Effector CD4-positive, alpha-beta T cell (primary cell): ENCODE measurements at places on chromosomes 16 and 17.

- DNase-seq = no peak
Observed at GRCh38 chr16:65120461-65120830, 1.4 kb downstream of the CDH11 start.

DNA sequence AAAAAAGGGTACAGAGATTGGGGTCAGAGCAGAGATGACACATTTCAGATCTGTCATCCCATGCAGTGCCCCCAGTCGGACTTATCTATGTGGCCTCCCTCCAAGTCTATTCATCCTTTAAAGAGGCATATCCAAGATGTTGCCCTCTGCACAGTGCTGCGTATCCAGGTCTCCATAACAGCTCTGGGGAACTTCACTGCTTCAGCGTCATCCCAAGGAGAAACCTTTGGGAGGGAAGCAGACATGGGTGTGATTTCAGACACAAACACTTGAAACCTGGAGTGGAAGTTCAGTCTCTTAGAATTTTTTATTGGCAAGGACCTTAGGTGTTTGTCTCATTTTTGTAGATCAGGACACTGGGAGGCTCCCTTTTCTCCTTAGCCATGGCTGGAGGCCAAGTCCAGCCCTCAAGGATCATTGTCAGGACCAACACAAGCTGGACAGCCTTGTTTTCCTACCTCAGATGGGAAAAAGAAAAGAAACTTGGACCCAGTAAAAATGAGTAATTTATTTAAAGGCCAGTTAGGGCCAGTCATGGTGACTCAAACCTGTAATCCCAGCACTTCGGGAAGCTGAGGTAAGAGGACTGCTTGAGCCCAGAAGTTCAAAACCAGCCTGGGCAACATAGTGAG is 23.9 kb upstream of the NLK start:
- DNase-seq = no peak

DNA sequence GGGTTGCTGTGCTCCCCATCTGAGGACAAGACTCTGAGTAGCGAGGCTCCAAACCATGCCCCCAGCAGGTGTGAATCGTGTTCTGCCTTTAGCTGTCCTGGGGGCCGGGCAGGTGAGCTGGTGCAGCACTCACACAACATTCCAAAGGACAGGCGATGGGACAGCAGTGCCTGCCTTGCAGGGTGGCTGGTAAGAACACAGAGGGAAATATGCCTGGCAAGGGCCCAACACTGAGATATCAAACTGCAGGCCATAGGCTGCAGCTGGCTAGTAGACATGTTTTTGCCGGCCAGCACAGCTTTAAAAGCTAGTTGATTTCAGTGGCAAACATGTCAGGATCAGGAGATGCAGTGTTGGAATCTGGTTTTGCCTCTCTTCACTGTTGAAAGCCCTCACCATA is 23.6 kb downstream of the CLEC16A start:
- DNase-seq = no peak

DNA sequence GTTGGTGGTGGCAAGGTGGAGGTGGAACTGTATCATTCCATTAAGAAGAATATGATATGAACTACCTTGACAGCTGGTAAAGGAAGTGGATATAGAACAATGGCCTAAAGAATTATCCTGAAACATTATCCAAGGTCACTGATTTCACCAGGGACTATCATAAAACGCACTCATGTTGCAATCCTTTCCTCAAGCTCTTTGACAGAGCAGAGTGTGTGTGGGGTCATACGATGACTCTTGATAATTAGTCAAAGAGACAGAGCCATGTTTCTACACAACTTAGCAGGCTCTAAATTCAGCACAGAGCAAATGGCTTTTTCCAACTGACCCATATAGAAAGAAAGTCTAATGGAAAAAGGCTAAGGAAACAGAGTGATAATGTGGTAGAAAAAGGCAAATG is 126.4 kb upstream of the ANKFN1 start:
- DNase-seq = no peak

GRCh38 chr17:17603178-17603894 is 11.8 kb upstream of the PEMT start:
- DNase-seq = no peak

DNA sequence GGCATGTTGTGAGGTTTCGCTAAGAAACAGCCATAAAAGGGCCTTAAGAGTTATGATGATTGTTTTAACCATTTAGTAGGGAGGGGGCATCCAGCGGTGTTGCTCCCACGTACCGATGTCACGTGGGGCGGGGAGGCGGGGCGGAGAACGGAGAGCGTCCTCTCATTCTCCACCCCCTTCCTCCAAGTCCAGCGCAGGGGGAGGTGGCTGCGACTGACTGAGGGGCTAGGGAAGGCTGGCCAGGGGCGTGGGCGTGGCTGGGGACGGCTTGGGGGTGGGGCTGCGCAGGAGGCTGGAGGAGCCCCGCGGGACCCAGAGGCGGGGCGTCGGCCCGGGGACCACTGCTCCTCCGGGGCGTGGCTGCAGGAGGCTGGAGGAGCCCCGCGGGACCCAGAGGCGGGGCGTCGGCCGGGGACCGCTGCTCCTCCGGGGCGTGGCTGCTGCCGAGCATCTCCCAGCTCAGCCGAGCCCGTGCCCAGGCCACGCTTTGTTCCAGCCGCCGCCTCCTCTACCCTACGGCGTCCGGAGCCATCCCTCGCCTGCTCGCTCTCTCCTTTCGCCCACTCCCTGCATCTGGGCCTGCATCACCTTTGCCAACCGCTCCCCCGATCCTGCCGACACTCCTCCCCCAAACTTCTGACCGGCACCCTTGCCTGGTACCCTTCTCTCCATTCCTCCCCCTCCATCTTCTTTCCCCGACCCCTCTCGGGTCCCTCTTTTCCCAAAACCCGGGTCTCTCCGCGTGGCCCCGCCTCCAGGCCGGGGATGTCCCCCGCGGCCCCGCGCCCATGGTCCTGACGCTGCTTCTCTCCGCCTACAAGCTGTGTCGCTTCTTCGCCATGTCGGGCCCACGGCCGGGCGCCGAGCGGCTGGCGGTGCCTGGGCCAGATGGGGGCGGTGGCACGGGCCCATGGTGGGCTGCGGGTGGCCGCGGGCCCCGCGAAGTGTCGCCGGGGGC is at the start of gene SARM1:
Gene SARM1 (plus strand): TSS at position 450 of the 958 bp plus-strand sequence. CDS start 339 bp downstream, at position 789.
- DNase-seq = peak; percentile 75

DNA sequence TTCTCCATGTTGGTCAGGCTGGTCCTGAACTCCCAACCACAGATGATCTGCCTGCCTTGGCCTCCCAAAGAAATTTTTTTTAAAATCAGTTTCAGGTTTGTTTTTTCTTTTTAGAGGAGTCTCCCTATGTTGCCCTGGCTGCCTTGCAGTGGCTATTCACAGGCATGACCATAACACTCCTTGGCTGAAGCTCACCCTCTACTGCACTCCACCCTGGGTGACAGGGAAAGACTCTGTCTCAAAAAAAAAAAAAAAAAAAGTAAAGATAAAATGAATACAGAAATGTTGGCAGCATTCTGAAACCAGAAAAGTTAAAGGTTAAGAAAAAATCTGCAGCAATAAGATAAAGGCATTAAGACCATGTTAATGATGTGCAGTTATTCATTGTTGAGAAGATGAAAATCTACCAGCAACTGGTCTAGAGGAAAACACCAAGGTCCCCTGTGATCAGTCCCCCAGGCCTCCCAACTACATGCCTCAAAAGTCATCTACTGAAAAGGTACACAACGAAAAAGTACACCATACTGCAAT is 15.1 kb downstream of the YWHAE start:
- DNase-seq = no peak

DNA sequence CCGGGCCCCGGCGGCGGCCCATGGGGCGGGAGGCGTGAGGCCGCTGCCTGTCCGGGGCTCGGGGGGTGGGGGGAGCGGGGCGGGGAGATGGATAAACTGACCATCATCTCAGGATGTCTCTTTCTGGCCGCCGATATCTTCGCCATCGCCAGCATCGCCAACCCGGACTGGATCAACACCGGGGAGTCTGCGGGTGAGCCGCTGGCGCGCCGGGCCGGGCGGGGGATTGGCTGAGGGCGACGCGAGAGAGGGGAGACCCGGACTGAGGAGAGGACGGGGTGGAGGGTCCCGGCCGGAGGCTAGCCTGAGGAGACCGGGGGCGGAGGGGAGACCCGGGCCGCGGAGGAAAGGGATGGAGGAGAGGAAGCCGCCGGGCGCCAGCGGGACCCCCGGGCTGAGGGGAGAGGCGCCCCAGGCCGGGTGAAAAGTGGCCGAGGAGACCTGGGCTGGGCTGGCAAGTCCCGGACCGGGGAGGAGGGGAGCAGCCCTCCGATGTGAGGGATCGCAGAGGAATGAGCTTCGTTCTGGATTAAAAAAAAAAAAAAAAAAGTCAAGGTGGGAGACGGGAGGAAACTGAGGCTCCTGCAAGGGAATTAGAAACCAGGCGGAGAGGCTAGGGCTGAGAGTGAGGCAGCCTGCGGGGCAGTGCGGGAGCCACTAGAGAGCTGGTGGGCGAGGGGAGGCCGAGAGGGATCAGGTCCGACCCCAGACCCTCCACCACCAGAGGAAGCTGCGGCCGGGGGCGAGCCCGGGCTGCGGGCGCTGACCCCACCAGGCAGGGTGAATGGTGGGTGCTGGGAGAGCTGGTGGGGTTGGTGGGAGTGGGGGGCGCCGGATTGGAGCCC is 526 bp downstream of the MOSMO start:
- no peak for DNase-seq

DNA sequence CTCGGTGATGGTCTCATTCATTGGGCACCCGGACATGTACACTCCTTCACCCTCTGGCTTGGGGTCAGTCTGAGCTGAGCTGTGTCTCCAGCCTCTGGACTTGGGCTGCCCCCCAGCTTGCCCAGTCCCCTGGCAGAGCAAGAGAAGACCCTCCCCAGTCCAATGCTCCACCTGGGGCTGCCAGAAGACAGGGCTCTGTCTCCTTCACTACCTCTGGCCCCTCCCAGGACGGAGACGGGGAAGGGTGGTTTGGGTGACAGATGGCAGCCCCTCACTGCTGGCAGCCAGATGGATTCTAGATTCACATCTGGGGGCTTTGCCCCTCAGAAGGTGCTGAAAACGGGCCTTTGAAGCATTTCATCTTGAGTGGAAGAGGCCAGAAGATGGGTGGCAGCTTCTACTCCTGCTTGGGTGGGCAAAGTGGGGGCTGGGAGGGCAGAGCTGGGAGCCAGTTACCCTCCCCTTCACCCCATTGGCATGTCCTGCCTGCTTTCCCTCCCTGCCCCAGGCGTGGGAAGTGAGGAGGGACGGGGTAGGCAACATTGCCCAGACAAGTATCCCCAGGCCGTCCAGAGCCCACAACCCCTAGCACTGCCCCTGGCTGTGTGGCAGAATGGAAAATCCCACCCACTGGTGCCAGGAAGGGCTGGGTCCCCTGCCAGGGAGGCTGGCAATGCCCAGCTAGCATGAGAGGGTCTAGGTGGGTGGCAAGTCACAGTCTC is 13.9 kb downstream of the NGFR start:
- DNase-seq = no peak

- DNase-seq = no peak
Observed at GRCh38 chr17:68706356-68706920, 105.3 kb upstream of the FAM20A start.

- DNase-seq = no peak
Observed at GRCh38 chr17:27630607-27631410, at the start of gene LGALS9. Gene LGALS9, plus strand, starts transcription at chr17:27631188. Its CDS starts 78 bp downstream, at chr17:27631266.

DNA sequence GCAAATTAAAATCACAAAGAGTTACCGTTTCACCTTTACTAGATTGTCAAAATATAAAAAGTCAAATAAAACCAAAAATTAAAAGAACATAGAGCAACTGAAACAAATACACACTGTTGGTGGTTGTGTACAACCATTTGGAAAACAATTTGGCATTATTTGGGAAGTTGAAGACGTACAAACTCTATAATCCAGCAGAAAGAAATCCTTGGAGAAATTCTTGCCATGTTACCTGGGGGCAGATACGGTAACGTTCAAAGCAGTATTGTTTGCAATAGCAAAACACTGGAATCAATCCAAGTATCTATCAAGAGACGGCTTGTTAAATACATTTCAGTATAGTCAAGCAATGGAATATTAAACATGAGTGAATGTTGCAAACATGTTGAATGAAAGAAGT is 56.7 kb downstream of the TBX4 start:
- no peak for DNase-seq

DNA sequence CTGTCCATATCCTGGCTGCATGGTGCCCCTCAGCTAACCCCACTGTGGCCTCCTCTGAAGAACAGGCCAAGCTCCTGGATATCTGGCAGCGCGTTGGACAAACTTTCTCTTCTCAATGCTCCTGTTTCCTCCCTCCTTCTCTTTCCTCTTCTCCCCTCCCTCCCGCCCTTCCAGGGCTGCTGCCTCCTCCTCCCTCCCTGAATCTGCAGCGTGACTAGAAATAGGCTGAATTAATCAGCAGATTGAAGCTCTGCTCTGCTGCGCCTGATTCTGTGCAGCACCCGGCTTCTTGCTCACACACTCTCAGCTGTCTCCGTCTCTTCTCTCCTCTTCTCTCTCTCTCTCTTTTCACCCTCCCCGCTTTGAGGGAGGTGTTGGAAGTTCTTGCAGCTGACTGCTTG is 19.8 kb downstream of the TMEM94 start:
- DNase-seq = no peak

DNA sequence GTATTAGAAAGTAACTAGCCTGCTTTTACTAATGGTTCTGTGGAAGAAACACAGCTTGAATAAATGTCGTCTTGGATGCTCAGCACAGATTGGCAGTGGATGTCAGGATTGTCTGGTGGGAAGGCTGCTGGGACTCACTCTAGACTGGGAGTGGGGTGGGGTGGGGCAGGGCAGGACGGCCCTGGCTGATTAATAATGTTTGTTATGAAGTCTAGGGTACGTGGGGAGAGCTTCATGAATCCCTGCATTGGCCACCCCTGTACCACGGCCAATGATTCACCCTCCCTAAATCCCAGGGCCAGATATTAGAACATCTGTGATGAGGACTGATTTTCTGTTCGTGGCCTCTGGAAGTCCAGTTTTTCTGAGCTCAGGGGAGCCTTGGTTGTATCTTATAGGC is 421.0 kb downstream of the WWOX start:
- DNase-seq = no peak

DNA sequence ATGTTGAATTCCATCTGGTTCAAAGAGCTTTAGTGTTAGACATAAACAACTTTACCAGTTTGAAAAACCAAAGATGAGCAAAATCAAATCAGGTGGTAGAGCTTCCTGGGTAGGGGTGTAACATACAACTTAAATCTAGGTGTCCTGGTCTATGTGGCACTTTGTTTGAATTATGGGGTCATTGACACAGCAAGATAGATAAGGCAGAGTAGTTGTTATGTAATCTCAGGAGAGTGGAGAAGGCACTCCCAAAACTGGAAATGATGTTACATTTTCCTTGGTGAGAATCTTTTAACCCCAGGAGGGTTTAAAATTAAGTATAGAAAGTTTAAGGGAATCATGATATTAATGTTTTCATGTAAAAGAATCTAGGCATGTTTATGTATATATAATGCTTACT is 31.9 kb downstream of the CCDC42 start:
- no peak for DNase-seq

- no peak for DNase-seq
Observed at GRCh38 chr17:509316-509715, 156.7 kb upstream of the RPH3AL start.

- no peak for DNase-seq
Observed at GRCh38 chr16:25443994-25444393, 186.3 kb upstream of the ZKSCAN2 start.
